Mammary epithelial cell (primary cell): ENCODE measurements at places on chromosomes 13 and 19. TPM values are rescaled to one million over a fixed set of nuclear protein-coding genes. Genes with fewer than 3 reads are reported as not detected.

- no peak for DNase-seq
Measured at GRCh38 chr13:37608750-37609339, 10.3 kb upstream of the POSTN start.

DNA sequence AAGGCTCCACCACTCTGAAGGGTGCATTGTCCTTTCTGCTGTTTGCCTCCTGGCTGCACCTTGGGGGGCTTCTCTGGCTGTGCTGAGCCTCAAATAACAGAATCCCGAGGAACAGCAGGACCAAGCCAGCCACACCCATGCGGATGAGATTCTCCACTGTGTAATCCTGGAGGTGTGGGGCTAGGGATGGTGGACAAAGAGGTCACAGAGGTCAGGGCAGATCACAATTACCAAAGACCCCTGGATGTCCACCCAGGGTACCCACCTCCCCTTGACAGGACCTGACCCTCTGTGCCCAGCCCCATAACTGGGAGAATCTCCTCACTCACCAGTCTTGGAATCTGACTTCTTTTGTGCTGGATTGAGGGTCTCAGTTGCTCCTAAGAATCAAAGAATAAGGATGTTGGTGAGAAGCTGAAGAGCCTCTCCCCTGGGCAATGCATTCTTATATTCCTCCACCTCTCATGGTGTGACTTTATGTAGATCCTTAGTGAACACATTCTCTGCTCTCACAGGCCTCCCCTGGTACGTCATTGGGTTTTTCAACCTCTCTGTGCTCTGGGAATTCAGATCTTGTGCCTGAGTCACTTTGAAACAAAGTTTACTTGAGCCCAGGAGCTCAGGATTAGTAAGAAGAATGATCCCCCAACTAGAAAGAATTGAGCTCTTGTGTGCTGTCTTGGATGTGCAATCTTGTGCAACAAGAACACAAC is 5.2 kb downstream of the LILRA4 start:
- DNase-seq, result no peak

DNA sequence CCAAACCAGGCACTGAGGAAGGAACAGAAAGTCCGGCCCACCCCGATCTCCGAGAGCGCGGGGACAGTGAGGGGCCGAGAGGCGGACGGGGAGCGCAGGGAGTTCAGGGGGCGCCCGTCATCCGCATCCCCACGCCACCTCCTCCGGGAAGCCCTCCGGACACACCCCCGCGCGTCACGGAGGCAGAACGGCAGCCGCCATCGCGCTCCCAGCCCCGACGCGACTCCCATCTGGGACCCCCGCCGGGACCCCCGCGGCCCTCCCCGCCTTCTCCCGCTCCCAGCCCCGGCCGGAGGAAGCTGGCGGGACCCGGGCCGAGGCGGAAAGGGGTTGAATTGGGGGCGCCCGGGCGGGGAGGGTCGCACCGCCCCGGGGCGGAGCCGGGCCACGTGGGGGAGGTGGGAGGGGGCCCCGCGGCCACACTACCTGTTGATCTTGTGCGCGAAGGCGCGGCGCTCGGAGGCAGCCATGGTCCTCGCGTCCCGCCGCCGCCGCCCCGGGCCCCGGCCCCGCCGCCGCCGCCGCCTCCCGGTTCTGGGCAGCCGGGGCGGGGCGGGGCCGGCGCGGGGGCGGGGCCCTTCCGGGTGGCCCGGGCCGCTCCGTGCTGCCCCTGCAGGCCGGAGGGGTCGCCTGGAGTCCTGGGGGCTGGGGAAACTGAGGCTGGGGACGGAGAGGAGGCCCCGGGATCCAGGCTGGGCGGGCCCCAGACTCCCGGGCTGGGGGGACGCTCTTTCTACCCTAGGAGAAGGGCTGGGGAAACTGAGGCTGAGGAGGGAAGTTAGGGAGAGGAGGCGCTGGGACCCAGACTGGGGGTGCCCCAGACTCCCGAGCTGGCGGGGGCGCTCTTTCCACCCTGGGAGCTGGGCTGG is at the start of gene DOCK6:
Gene DOCK6, minus strand, starts transcription at position 554 of the 869 bp plus-strand sequence. Its CDS starts 84 bp downstream, at position 470.
- DNase-seq, result no peak

GRCh38 chr13:28282451-28282850 is 144.1 kb downstream of the PAN3 start:
- DNase-seq, result no peak

GRCh38 chr19:30109565-30109964 is 167.5 kb downstream of the URI1 start:
- no peak for DNase-seq

DNA sequence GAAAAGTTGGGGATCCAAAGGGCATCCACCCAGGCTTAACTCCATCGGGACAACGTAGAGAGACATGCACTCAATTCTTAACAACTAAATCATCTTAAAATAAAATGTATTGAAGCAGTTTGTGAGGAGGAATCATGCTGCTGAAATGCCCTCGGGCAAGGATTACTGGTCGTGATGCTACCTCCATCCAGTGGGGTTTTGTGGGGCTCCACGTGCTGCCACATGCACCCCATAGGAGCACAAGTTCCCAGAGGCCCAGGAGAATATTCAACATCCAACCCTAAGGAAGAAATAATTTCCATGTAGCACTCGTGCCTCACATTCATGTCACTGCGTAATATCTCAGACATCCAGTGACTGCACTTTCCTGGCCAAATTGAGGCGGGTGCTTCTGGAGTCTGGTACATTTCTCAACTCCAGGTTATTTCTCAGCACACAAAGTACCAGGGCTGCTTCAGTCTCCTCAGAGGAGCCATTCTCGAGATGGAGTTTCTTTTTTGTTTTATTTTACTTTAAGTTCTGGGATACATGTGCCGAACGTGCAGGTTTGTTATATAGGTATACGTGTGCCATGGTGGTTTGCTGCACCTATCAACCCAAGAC is 429.8 kb downstream of the FOXO1 start:
- DNase-seq, result no peak

GRCh38 chr19:41354343-41354953 is 726 bp upstream of the TGFB1 start:
- no peak for DNase-seq

- DNase-seq, result no peak
Measured at GRCh38 chr13:75855216-75855615, 219.1 kb downstream of the LMO7 start.

DNA sequence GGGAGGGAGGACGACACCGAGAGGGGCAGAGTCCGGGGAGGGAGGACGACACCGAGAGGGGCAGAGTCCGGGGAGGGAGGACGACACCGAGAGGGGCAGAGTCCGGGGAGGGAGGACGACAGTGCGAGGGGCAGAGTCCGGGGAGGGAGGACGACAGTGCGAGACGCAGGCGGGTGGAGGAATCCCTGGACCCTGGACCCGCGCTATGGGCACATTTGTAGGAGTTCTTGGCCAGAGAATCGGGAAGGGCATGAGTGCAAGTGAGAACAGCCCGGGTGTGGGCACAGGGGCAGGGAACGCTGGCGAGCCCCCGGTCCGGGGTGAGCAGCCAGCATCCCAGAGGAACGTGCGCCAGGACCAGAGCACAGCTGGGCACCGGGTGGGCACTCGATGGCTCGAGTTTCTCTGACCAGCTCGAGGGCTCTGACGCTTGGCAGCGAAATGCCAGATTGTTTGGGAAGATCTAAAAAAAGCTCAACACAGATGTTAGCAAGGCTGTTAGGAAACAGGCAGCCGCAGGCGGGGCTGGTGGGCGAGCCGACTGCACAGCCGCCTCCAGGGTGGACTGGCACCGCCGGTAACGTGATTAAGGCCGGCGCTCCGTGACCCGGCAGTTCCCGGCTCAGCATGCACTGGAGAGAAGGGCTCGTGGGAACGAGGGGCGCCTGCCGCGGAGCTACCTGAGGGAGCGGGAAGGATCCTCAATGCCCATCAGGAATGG is 17.9 kb upstream of the C2CD4C start:
- DNase-seq, result no peak

DNA sequence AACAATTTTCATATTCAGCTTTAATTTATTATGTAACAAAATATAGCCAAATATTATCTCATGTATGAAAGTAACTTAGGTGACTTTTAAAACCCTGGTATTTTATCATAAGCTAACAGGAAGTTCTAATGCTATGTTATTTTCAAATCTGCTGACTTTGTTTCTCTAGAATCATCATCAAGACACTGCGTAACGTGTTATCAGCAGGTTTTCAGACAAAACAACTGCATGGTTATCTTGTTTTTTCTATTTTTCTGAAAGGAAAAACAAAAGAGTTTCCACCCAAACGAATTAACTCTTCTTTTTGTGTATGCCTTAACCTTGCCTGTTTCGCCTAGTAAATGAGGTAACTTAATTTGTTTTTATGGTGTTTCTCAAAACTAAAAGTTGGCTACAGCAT is 156.3 kb downstream of the TBC1D4 start:
- no peak for DNase-seq

Gene KLK12
- not detected in 2 replicates for total RNA-seq

Gene MRPL4
- 55.8 TPM for total RNA-seq
